ENCODE measurements at places on chromosomes 5 and 9.

GRCh38 chr5:135348918-135349317 lies 50.1 kb downstream of the MACROH2A1 start:
- no peak for DNase-seq

DNA sequence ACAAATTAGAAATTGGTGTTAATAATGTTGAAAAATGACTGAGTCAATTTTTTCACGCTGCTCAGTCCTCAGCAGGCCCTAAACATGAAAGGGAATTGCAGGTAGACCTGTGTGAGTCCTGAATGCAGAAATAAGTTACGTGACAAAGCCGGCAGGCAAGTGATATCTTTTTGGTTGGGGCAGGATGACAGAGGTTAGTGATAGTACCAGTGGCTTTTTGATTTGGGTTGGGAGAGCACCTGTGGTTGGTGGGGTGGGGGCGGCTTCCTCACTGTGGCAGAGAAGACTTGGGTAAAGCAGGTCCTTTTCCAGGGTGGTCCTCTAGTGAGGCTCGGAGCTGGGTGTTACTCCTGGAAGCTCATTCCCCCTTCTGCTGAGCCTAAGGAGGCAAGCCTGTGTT lies 164.7 kb downstream of the TMEM167A start:
- DNase-seq: no peak

- DNase-seq: no peak
These were observed 17.3 kb downstream of the LPCAT1 start for GRCh38 chr5:1506242-1507013.

DNA sequence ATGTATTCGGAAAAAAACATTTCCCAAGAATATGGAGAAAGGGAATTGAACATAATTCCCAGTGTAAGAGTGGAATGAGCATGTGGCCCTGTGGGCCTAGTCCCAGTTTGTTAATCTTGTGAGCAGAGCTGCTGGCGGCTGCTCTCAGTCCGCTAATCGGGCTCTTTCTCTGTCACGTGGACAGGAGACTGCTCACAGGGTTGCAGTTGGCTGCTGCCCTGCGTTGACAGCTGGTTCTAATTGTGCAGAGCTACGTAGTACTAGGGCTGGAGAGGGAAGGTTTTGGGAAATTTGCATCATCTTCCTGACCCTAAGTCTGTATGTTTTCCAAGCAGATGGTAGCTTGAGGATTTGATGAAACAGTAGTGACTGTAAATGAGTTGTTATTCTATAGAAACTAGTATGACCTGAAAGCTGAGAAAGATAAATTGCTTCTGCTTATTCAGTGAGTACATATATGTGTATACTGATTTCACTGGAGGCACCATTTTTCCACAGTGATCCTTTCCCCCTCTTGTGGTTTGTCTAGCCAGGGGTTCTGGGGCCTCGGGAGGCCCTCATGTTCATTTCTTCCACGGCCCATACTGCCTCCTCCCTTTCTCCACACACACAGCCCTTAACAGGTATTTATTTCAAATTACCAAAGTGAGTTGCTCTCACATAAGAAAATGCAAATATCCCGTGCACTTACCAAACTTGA lies 100.6 kb downstream of the ANGPTL2 start:
- DNase-seq: peak; percentile 79

- DNase-seq: no peak
These were observed 53.8 kb downstream of the MRPL36 start for GRCh38 chr5:1745796-1746370.

GRCh38 chr9:99352826-99353225 lies 130.7 kb downstream of the SEC61B start:
- no peak for DNase-seq

- no peak for DNase-seq
These were observed 1.2 kb downstream of the SPATA24 start for GRCh38 chr5:139402561-139403158.

DNA sequence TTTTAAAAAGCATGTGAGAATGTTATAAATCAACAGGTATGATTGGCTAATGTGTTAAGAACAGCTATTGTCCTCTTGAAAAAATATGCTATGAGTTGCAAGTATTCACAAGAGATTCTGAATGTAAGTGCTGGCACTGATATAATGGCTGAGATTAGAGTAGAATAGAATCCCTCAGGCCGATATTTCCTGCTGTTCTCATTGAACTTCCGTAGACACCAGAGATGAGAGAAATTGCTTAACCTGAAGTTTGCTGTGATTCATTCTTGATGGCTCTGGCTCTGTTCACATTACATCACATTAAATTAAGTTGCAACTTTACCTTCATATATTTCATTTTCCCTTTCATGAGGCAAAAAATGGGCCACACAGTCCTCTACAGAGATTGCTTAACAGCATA lies 114.5 kb downstream of the BAAT start:
- DNase-seq: no peak

GRCh38 chr5:174307656-174308271 lies 262.3 kb downstream of the NSG2 start:
- no peak for DNase-seq

DNA sequence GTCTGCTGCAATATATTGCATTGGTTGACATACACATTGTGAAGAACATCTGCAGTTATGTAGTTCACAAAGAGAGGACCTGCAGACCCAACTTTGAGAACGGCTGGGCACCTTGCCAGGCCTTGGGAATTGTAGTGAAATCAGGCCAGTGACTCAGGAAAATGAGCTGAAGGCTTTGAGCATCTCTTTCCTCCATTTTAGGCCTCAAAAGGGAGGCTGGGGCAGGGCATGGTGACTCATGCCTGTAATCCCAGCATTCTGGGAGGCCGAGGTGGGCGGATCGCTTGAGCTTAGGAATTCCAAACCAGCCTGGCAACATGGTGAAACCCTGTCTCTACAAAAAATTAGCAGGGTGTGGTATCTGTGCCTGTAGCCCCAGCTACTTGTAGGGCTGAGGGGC lies 1.4 kb upstream of the IPPK start:
- no peak for DNase-seq

DNA sequence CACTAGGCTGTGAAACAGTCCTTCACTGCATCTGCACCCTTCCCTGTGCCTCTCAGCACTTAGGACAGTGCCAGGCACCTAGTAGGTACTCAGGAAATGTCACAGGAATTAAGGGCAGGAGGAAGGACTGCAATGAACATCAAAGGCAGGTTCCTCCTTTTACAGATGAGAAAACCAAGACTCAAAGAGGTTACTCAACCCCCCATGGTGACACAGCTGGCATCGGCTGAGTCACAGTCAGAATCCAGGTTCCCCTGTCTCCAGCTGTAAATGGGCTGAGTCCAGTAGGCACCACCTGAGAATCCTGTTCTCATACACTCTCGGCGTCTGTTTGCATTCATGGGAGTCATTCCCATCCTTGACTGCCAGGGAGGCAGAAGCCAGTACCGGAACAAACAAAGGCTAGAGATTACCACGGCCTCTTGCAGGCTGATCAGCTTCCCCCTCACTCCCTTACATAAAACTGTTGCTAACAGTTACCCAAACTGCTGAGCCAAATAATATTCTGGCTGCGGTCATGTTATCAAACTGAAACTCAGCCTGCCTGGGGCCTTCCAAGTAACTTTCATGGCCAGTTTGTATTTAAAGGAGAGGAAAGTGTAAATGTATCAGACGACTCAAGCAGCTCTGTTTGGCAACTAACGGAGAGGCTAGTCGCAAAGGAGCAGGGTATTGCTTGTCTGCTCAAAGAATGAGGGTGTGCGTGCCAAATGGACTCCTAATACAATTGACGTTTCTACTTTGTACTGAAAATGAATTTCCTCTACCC lies 201.7 kb downstream of the PAPPA start:
- DNase-seq: no peak

DNA sequence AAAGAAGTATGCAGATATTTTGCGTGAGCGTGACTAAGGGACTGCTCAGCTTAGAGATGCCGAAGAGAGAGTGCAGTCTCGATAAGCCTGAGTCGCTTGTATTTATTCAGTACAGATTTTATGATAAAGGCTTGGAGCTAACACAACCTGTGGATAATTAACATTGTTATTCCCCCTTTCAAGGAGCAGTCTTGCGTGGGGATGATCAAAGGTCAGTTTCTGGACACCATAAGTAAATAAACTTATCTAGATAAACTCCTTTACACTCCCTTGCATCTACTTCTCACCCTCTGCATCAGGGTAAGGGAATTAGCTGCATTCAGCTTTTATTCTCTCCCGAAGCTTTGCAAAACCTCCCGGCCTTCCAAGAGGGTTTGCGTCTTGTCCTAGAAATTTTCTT lies 357.8 kb upstream of the ST8SIA4 start:
- DNase-seq: no peak

- no peak for DNase-seq
These were observed 12.1 kb upstream of the BARX1 start for GRCh38 chr9:93967020-93967803.

GRCh38 chr5:41968153-41968723 lies 43.2 kb downstream of the FBXO4 start:
- DNase-seq: no peak

DNA sequence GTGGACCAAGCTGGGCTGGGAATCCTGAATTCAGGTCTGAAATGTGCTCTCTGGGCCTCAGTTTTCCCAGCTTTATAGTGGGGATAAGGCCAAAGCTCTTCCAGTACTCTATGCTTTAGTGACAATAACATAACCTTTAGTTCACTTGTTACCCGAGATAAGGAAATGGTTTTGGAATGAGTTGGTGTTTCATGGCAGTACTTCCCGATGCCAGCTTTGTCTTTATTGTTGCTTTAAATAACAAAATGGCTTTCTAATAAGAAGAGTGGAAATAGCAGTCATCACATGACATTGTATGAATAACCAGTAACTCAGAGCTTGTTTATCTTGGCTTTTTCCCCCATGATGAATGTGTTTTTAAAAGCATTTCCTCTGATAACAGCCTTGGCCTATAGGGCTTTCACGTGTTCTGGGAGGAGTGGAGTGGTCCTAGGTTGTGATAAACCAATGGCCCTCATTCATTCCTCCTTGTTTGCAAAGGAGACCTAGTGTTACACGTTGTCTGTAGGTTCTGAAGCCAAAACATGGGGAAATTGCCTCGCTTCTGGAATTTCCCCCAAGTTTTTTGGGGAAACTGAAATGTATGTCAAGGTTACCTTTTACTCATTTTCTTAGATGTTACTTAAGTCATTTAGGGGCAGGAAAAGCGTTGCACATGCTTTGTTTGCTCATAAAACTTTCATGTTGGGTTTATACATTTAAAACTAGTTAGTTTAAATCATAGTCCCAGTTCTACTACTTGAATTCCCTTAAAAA lies 53.7 kb downstream of the ZNF618 start:
- DNase-seq: no peak

- no peak for DNase-seq
These were observed 2102.7 kb upstream of the WWC1 start for GRCh38 chr5:166188501-166189325.

GRCh38 chr5:113663879-113664541 lies 150.5 kb downstream of the YTHDC2 start:
- DNase-seq: no peak

DNA sequence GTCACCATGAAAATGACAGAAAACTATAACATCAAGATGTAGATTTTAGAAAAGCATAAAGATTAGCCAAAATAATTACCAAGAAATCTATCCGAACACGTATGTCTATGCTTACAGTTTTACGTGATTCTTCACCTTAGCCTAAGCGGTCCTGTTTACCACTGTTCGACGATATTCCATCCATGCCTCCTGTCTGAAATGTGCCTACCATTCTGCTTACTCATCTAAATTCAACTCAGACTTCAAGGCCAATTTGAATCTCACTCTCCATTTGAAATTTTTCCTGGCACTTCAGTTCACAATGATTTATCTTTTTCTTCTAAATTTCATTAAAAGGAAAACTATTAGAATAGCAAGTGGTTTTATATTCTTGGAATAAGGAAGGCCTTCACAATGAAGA lies 15.4 kb downstream of the ZDHHC21 start:
- DNase-seq: no peak

DNA sequence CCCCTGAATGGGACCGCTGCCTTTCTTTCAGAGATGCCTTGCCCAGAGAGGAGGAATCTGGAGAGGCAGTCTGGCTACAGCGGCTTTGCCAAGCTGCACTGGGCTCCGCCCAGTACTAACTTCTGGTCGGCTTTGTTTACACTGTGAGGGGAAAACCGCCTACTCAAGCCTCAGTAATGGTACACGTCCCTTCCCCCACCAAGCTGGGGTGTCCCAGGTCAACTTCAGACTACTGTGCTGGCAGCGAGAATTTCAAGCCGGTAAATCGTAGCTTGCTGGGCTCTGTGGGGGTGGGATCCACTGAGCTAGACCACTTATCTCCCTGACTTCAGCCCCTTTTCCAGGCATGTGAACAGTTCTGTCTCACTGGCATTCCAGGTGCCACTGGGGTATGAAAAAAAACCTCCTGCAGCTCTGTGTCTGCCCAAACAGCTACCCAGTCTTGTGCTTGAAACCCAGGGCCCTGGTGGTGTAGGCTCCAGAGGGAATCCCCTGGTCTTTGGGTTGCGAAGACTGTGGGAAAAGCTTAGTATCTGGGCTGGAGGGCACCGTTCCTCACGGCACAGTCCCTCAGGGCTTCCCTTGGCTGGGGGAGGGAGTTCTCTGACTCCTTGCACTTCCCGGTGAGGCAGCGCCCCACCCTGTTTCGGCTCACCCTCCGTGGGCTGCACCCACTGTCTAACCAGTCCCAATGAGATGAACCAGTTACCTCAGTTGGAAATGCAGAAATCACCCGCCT lies 171.2 kb downstream of the CWC27 start:
- no peak for DNase-seq

GRCh38 chr5:21681911-21682310 lies 1171.2 kb downstream of the CDH12 start:
- no peak for DNase-seq

DNA sequence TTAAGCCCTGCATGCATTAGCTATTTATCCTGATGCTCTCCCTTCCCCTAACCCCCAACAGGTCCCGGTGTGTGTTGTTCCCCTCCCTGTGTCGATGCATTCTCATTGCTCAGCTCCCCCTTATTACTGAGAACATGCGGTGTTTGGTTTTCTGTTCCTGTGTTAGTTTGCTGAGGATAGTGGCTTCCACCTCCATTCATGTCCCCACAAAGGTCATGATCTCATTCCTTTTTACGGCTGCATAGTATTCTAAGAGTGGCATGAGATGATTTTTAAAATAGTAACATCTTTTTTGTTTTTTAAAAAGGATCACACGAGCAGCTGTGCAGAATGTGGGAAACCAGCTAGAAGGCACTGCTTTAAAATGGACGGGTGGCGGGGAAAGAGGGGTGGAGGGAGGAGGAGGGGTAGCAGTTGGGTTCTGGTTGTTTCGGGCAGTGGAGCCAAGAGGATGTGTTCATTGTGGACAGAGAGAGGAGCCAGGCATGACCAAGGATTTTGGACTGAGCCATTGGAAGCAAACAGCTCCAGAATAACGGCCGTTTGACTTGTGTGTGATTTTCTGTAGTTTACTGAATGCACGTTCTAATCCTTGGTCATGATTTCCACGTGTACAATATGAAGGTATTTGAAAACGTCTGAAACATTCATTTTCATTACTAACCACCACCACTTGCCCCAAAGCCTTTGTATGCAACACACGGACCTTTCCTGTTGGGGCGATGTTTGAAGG lies 1.7 kb upstream of the TENT4A start:
- DNase-seq: no peak

DNA sequence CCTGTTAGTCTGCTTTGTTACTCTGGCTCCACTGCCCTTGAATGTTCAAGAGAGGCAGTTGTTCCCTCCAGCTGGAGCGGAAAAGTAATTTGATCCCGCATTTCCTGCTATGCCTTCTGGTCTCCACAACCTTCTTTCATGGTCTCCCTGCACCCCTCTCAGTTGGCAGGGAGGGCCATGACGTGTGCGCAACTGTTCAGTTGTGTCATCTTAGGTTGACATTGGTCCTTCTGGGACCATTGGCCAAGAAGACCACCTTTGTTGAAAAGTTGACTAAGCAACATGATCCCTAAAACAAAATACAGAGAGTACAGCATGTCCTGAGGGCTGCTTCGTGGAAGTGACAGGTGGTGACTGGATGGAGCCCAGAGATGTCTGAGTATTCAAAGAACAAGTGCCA lies 192.5 kb upstream of the TUT7 start:
- DNase-seq: no peak

GRCh38 chr9:133273819-133274218 lies 1.2 kb downstream of the ABO start:
- DNase-seq: no peak
